ENCODE measurements at places on chromosomes 4 and X.

DNA sequence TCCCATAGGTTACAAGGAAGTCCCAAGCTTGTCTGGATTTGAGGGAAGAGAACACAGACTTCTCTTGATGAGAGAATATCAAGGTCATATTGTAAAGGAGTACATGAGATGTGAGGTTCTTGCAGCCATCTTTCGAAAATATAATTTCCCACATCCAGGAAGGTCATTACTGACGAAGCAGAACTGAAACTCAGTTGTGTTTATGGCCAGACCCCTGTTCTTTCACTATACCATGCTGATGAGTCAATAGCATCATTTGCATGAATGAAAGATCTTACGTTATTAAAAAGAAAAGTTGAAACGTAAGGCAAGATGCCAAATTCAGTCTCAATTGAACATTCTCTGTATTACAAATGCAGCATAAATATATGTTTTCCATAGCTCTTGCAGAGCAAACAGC is 14.2 kb upstream of the CCDC149 start:
- peak; percentile 61 for DNase-seq

- no peak for DNase-seq
These were observed 21.9 kb downstream of the PTTG2 start for GRCh38 chr4:37981844-37982720.

DNA sequence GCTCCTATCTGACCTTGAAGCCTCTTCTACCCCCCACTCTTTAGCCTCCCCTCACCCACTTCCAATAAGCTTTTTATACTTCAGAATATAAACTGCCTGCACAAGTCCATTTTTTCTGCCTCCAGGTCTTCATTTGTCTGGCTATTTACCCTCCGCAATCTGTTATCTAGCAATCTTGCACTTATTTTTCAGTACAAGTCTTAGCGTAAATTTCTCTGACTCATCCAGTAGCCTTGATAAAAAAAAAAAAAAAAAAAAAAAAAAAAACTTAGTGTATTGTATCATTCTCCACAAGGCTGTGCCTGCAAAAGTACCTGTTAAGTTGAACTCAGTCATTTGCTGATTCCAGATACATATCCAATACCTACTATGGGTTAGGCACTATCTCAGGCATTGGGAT is 219.5 kb upstream of the DKK2 start:
- no peak for DNase-seq

- DNase-seq, result no peak
These were observed 6.8 kb upstream of the CXCL3 start for GRCh38 chr4:74045247-74045646.

GRCh38 chr4:142091691-142092182 is 455.4 kb downstream of the IL15 start:
- no peak for DNase-seq

- peak; percentile 32 for DNase-seq
These were observed 107.4 kb upstream of the STOX2 start for GRCh38 chr4:183797445-183798300.

GRCh38 chr4:184860018-184860779 is 34.4 kb upstream of the ACSL1 start:
- DNase-seq, result peak; percentile 98

- DNase-seq, result peak; percentile 93
These were observed 80.3 kb upstream of the LSM6 start for GRCh38 chr4:146095091-146095690.

DNA sequence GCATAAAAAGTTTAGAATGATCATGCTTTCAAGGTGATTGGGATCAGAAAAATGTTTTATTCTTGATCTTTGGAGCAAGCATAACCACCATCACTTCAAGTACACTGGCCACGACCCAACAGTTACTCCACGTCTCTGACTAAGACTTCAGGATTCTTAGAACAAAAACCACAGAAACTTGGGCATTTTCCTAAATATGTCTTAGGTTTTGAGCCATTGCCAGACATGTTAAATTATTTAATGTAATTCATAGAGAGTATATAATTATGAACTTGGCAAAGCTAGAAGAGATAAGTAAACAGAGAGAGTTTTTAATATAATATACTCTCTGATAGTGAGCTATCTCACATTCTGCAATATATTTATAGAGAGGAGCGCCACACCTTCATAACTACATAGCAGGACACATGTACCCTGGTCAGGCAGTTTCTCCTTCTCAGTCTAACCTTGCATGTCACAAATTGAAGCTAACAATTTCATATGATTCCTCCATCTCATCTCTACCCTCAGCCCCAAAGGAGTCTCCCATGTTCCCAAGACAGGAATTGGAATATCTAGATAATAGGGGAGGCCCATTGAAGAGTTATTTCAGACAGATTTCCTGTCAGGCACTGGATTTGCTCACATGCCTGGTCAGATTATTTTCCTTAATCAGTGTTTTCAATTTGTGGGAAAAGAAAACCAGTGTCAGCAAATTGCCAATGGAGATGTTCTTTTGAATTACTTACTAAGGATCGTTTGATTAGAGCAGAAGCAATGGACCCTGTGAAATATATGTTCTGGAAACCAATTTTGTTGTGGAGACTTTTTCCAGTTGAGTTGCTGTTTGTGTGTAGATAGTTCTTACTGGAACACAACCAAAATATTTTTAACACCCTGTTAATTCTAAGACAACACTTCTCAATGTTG is 61.7 kb upstream of the GUCY1A1 start:
- DNase-seq, result no peak

- no peak for DNase-seq
These were observed 377.8 kb downstream of the KLHL4 start for GRCh38 chrX:87895421-87895820.

DNA sequence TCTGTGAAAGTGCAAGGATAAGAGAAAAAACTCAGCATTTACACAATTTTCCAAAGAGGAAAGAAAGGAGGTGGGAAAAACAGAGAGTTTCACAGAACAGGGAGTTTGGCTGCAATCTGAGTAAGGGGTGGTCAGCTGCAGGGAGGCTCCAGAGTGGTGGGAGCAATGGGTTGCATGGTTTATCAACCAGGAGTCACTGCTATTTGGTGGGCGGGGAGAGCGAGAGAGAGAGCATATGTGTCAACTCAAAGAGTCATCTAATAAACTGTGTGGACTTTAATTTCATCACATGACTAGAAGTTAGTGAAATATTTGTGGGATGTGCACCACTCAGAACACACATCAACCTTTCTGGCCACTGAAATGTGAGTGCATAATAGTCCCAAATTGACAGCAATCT is 94.6 kb downstream of the FAM13A start:
- DNase-seq, result peak; percentile 56

DNA sequence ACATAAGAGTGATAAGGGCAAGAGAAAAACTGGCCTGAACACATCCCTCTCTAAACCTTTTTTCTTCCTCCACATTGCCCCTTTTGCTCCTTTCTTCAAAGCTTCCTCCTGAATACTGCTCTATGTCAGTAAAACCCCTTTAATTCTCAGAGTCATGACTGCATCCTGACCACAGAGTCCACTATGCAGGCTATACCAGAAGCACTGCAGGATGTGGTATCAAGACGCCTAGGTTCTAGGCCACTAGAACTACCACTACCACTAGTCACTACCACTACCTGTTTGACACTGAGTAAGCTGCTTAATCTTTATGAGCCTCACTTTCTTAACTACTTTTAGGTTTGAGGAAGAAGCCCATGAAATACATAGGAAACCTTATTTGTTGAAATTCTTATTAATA is 38.7 kb downstream of the ARHGEF9 start:
- DNase-seq, result no peak

DNA sequence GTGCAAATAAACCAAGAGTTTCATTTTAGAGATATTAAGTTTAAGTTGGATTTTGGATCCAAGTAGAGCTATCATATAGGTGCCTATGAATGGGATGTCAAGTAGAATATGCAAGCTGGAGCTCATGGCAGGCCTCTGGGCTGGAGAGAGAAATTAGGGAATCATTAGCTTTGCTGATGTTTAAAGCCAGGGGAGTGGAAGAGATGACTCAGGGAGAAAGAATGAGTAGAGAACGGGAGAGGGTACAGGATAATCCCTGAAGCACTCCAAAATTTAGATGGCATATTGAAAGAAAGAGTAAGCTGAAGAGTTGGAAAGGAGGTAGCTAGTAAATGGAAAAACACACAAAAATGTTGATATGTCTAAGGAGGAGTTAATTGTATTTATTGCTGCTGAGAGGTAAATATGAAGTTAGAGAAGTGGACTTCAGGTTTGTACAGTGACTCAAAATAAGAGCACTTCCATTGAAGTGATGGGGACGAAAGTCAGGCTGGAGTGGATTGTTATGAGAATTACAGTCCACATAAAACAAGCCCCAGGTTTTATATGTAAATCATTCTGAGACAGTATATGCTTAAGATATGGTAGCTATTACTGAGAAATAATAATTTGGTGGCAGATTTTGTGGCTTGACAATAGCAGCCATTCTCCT is 72.5 kb upstream of the GRXCR1 start:
- DNase-seq, result no peak

DNA sequence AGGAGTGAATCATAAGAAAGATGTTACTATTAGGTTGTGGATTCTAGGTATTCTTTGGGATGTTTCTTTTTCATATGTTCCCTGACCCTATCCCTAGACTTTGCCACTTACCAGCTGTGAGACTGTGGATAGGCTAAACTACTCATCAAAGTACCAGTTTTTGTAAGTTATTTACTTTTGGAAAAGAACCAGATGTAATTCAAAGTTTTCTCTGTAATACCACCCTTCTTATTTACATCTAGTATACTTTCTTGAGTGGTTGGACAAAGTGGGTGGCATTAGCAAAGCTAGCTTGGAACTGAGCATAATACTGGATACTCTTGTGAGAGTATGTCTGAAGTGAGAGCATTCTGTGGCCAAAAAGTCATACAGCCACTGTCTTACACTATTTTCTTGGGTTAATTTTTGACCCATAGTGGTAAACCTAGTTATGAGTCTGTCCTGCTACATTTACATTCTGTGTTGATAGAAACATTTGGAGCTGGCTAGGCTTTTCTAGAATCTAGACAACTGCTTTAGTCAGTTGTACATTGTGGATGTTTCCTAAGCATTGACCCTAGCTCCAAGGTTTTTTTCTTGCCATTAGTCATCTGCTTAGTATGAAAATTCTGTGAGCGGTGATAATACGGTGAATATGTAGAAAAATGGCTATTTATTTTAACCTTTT is 41.7 kb downstream of the KDM6A start:
- no peak for DNase-seq

DNA sequence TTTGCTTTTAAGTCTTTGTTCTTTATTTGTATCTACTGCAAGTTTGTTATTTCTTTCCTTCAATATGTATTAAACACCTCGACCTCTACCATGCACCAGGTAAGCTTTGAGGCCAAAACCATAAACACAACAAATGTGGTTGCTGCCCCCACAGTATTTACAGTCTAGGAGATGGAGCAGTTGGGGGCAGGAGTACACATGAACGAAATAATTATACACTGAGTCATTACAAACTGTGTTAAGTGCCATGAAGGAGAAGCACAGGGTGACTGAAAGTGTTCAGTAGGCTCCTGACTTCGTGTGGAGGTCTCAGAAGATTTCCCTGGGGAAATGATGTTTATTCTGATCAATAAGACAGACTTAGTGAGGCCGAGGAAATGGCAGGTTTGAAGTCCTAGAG is 30.3 kb downstream of the SLC25A43 start:
- DNase-seq, result no peak

DNA sequence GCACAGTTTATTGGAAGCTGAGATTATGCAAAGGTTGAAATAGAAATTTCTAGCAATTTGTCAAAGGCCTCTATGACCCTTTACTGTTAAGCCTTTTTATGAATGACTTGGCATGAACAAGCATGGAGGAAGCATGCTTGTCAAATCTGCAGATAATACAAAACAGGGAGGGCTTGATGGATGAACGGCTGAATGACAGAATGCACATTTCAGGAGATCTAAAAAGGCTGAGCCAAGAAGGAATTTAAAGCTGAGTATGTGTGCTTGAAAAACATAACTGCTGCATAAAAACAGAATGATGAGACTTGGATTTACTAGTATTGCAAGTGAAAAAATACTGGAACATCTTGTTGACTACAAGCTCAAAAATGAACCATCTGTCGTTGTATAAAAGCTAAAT is 29.0 kb upstream of the UBE2K start:
- DNase-seq, result no peak

DNA sequence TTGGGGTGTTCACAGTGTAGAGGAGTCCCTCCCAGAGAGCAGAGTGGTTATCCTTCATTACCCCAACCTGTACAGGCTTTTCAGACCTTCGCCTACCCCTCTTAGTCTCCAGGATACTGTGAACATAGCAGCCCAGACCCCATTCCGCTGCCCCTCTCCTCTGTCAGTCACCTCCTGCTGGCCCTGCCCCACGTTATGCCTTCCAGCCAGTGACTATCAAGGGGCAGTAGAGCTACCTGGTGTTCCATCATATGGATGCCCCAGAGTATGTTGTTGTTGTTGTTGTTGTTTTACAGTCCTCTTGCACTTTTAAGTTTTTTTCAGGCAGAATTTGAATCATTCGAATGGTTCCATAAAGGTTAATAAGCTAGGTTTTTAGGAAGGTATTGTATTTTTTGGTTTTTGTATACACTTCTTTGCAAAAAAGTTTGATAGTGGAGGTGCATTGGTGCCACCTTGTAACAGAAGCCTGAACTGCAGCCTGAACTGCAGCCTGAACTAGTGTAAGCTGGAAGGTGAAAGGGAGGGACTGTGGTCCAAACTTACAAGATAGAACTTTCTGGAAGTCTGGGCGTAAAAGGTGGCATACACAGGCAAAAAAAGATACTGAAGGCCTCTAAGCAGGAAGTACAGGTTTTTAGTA is 101.4 kb upstream of the RAB40AL start:
- no peak for DNase-seq

DNA sequence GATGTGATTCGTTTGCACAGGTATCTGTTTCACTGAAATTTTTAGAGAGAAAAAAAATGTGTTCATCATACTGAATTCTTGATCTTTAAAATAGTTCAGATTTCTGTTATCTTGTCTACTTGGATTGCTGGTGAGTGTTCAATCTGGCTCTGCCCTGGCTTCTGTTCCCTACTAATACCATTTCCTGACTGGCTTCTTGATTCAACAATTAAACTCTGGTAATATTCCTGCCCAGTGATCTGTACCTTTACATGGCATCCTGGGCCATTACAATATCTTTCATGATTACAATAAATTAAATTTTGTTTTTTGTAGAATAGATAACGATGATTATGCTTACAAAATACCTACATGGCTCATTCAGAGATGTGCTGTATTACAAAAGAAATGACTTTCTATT is 1388.0 kb upstream of the TENM3 start:
- DNase-seq, result no peak

GRCh38 chr4:5110901-5111300 is 59.6 kb downstream of the STK32B start:
- no peak for DNase-seq

DNA sequence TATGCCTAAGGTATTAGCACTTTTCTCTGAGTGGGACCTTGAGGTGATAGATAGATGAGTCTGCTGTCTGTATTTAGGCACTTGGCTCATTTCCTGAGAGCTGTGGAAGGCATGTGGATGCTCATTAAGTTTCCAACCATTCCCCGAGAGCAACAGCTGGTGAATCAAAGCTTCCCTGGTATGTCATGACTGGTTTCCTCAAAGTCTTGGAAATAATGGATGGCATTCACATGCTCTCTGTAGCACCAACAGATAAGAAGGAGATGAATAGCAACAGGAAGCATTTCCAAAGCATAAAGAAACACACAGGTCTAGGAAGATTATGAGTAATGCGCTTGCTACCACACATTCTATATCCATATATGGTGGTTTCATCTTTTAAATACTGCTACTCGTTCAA is 118.3 kb upstream of the ETNPPL start:
- DNase-seq, result no peak
